ENCODE measurements at places on chromosomes 4 and X. TPM values are rescaled to one million over a fixed set of nuclear protein-coding genes. Genes with fewer than 3 reads are reported as not detected.

GRCh38 chrX:134520860-134521390 lies 61.0 kb downstream of the HPRT1 start:
- no peak for DNase-seq

GRCh38 chr4:92455951-92456350 lies 152.2 kb downstream of the GRID2 start:
- no peak for DNase-seq

DNA sequence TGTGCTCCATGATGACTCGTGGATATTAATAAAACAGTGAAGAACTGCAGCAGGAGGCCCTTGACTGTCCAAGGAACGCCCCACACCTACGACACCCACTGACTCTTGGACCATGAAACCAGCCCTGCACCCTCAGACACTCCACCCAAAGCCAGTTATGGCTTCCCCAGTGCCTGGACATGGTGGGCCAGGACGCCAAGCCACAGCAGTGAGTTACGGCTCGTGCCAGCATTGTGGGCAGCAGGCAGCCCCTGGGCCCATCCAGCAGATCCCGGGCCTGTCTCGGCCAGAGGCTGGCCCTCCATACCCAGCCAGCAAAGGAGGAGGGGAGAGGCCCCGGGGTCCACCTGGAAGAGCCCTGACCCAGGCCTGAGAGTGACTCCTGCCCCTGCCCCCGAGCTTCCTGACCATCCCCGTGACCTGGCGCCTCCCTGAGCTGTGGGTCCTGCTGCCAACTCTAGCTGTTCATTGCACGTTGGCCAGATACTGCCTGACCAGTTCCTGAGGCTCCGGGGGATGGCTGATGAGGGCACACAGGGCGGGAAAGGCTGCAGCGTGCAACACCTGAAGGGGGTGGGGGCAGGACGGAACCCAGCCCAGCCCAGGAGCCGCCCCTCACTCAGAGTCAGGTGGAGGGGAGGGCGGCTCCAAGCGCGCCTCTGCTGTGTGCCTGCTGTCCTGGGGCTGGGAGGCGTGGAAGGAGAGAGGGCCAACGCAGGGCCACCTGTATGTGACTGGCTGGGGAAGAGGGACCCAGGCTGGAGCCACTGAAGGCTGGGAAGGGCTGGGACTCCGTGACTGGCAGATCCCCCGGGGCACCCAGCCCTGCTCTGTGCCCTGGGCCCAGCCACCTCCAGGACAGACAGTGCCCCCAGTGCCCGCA lies 739 bp downstream of the SLC49A3 start:
- DNase-seq: no peak

DNA sequence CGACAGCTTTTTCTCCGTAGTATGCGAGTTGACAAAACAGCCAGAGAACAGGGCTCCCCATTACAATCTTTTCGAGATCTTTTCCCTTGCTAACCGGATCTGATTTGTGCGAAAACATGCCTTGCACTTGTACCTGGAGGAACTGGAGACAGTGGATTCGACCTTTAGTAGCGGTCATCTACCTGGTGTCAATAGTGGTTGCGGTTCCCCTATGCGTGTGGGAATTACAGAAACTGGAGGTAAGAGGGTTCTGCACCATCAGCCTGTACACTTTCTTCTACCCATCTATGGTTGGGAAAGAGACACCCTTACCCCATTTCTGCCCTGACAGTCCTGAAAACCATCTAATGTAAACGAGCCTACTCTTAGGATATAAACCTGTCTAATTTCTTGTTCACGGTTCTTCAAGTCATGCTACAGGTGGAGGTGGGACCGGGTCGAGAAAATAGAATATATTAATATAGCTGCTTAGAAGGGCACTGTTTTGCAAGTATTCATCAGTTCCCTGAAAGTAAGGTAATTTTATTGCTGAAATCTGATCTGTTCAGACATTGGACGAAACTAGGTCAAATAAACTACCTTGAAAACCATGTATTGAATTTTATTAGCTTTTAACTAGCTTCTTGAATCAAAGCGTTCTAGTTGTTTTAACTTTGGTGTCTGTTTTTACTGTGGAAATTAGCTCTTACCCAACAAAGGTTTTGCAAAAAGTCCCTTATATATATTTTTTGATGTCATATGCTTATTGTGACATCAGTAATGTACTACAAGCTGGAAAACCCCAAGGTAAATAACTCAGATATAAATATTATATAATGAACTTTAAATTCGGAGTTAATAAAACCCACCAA lies 869 bp downstream of the TMEM184C start:
- no peak for DNase-seq

DNA sequence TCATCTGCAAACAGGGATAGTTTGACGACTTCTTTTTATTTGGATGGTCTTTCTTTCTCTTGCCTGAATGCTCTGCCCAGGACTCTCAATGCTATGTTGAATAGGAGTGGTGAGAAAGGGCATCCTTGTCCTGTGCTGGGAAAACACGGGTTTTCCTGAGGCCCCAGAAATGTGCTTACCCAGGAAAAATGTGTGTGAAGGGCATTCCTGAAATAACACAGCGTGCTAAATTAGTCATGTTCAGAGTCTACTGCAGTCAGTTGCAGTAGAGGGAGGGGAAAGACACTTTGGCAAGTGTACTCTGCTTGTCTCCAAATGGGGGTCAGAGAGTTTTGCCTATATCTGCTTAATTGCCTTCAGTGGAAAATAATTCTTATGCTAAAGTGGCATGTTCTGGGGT lies 153.9 kb downstream of the CCNG2 start:
- no peak for DNase-seq

- DNase-seq: no peak
These were observed 57.0 kb upstream of the GBA3 start for GRCh38 chr4:22635692-22636091.

DNA sequence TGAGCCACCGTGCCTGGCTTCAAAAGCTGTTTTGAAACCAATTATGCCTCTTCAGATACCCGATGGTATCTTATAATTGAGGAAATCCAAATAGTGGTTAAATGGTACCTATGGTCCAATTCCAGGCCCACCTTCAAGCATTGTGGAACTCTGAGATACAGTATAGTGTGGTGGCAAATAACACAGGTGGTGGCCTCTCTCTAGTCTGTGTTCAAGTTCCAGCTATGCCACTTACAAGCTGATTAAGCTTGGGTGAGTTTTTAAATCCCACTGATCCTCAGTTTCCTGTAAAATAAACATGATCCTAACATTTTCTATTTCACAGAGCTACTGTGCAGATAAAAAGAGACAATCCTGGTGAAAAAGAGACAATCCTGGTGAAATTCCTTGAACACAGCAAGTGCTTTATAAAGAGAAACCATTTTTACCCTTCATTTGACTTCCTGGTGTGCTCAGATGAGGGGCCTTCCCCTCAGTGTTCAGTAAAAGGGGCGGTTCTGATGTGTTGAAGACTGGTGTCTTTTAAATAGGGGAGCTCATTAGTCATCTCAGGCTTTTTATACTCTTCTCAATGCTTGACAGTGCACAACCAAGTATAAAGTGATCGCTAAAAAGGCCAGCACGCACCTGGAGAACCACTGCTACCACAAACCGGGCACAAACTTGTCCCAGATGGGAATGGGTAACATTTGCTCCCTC lies 30.8 kb upstream of the CD40LG start:
- DNase-seq: no peak

- DNase-seq: no peak
These were observed 846.7 kb upstream of the PRKX start for GRCh38 chrX:4560192-4560591.

DNA sequence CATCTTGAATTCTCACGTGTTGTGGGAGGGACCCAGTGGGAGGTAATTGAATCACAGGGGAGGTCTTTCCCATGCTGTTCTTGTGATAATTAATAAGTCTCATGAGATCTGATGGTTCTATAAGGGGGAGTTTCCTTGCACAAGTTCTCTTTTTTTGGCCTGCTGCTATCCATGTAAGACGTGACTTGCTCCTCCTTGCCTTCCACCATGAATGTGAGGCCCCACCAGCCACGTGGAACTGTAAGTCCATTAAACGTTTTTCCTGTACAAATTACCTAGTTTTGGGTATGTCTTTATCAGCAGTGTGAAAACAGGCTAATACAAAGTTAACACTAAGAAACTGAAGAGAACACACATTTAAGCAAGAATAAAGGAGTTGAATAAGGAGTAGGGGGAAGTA lies 16.0 kb downstream of the TBCK start:
- DNase-seq: no peak

GRCh38 chrX:20499763-20500162 lies 233.1 kb upstream of the RPS6KA3 start:
- DNase-seq: no peak

DNA sequence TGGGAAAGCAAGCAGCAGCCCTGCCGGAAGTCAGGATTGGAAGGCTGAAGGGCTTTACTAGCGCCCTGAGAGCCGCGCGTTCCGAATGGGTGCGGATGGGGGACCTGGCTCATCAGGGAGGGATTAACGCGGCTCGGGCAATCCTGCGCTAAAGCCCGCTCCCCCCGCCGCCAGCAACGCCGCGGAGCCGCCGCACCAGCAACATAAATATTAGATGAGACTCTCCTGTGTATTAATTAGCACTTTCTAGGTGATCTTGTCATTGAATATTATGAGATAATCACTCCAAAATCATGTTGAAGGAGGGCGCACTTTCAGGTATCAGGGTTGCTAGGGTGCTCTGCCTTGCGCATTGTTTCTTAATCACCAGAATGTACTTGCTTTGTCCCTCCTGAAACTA lies 357.2 kb upstream of the FAM241A start:
- no peak for DNase-seq

DNA sequence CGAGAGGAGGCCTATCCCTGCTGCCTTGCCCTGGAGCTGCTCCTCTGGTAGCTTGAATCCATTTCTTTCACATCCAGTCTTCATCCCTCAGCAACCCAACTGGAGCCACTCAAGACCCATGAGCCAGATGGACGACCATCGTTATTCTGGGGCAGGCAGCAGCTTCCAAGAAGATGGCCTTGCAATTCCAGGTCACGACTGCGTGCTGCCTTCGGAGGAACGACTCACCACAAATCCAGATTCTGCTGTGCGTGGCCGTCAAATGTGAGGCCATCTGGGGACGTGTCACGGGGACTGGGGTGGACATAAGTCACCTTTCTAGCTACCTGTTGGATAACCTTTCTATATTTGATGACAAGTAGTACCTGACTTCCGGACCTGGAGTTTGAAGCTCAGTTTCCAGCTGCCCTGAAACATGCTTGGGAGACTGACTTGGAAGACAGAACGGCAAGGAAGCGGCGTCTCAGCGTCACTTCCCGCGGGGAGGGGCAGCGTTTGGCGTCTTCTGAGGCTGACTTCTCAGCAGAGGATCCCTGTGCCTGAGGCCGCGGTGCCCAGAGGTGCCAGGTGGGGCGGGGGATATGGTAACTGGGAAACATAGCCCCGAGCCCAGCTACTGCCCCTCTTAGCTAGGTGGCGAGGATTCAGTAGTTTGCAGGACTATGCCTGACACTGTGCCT lies 11.7 kb upstream of the TMEM271 start:
- no peak for DNase-seq

DNA sequence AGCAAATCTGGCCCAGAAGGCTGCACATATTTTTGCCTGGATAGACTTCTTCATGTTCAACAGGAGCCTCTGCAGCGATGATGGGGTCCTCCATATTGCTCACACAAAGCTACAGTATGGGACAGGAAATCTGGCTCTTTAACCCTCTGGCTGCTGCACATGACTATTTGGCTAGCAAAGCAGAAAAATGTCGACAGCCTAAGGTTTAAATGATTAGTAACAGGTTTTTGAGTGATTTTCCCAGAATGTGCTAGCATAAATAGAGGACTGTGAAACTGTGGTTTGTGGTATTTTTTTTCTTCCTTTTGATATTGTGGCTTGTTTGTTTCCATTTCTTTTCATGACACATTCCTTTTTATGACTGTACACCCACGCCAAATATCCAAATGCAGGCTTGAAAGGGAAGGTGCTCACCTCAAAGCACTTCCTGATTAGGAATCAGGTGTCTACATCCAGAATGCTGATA lies 120.2 kb upstream of the GK2 start:
- no peak for DNase-seq

DNA sequence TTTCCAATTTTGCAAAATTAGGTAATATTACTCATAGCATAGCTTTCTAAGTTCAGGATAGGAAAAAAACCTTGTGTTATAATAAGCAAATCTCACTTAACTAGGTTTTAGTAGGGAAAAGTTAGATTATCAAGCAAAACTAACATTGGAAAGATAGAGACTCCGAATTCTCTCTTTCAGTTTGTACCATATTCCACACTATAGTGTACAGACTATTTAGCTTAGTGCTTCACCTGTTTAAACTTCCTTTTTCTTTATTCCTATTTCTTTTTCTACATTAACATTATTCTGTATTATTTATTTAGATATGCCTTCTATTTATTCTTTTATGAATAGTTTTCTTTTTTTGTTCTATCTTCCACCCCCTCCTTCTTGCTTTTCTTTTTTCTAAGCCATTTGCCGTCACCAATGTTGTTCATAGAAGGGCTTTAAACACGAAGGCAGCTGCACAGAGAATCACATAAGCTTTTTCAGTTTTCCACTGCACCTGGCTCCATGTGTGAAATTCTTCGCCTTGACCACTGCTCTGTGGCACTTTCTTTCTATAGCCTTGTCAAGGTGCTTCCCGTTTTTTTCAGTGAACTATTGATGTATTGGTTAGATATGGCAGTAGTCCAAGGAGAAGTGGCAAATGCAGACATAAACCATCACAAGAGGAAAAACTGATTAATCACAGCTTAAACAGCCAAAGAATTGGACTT lies 8.5 kb downstream of the PCDH10 start:
- DNase-seq: no peak

DNA sequence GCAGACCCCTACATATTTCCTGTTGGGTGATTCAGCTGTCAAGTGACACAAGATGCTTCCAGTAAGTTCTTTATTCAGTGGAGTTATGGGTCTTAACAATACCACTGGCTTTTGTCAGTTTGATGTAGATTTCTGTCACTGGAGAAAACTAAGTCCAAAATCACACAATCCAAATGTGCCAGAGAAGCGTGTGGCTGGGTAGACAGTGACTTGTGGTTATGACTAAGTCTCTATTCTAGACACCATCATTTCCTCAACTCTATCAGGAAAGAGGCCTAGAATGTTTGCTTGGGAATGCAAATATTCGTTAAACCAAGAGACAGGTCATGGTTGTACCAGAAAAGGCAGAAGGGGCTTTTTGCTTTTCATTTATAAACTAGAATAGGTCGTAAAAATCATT lies 54.4 kb upstream of the HS3ST1 start:
- DNase-seq: no peak

GRCh38 chr4:61318431-61318830 lies 118.3 kb downstream of the ADGRL3 start:
- DNase-seq: no peak

Gene DGKK
- not detected for total RNA-seq

Gene GASK1B
- 61.9 TPM for total RNA-seq

Gene AKAP14
- not detected for total RNA-seq

Gene WWC2
- total RNA-seq: 42.3 TPM

Gene MSANTD1
- total RNA-seq: 0.44 TPM

Gene CHRDL1
- 3.7 TPM for total RNA-seq

Gene ARHGEF6
- total RNA-seq: 54.9 TPM

Gene GYPA
- total RNA-seq: not detected

Gene RAB9B
- 29.3 TPM for total RNA-seq

Gene CXCL3
- total RNA-seq: 0.30 TPM

Data from left ventricle myocardium inferior (tissue), 1 donor.